NCI-H2081 (cell line): ENCODE measurements at places on chromosomes 1 and 21.

DNA sequence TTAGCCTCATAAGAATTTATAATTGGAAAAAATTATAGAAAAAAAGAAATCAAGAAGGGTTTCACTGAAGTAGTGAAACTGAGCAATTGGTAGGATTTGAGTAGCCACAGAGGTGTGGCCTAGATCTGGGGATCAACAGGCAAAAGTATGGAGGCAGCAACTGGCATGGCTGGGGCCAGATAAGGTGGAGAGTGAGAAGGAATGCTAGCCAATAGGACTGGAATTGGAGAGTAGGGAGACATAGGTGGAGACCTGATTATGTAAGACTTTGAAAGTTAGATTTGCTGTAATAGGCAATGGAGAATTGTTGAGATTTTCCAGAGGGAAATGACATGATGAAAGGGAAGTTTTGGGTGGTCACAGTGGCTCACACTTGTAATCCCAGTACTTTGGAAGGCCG is 24.6 kb upstream of the CGN start:
- DNase-seq = no peak

DNA sequence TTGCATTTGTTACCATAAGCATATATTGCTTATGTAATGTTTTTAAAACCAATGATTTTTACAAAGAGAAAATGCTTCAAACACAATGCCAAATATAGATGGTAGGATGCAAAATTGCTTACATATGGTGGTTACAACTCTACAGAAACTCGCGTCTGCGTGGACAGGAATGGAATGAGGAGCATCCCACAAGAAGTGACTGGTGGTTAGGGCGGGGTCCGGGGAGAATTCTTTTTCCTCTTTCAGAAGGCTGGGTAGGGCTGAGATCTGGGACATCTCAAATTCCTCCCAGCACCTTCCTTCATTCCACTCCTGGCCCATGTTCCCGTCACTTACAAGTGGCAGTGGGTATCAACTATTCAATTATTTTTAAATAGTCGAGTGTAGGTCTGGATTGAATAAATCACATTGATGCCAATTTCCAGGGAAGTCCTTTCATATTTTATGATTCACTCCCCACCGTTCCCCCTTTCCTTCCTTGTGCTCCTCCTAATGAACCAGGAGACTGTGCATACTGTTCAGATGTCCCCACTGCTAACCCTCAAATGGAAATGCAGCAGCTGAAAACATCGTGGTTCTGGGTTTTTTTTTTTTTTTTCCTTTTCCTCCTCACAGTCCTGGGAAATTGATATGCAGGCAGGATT is 174.5 kb upstream of the POU3F1 start:
- DNase-seq = no peak

GRCh38 chr1:12229835-12230548 is at the start of gene VPS13D:
TSS of gene VPS13D (plus strand) at chr1:12230030. CDS start at chr1:12234267, 4,237 bp downstream.
- peak; percentile 69 for DNase-seq

- no peak for DNase-seq
These were observed 157.6 kb upstream of the EDN2 start for GRCh38 chr1:41641941-41642527.

GRCh38 chr1:175154629-175155472 is 37.7 kb downstream of the KIAA0040 start:
- peak; percentile 62 for DNase-seq

DNA sequence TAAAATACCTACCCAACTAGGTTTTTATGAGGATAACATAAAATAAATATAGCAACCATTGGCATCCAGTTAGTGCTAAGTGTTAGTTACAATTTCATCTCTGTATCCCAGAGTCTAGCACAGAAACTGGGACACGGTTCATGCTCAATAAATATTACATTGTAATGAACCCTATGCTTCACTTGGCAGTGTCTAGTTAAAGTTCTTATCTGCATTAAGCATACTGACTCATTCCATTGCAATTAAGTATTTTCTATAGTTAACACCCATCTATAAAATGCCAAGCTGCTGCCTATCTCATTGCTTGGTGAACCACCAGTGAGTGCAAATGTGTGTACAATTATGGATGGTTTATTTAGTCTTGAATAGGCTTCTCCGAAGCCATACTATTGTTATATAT is 15.2 kb downstream of the CHML start:
- no peak for DNase-seq

DNA sequence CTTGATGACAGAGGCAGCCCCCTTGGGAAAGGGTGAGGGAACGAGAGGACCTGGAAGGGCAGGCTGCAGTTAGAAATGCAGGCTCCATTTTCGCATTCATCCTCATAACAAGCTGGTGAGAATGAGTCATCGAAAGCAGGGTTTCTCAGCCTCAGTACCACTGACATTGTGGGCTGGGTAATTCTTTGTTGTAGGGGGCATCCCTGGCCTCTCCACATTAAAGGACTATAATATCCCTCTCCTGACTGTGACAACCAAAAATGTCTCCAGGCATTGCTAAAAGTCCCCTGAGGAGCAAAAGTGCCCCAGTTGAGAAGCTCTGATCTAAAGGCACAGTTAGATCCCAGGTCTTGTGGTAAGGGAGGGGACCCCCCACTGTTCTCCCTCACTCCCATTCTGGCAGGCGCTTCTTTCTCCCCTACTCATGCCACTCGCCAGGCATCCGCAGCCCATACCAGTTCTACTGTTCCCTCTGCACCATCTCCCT is 20.4 kb downstream of the KCNN3 start:
- no peak for DNase-seq

GRCh38 chr1:53371851-53372250 is 44.0 kb upstream of the LRP8 start:
- DNase-seq = no peak

DNA sequence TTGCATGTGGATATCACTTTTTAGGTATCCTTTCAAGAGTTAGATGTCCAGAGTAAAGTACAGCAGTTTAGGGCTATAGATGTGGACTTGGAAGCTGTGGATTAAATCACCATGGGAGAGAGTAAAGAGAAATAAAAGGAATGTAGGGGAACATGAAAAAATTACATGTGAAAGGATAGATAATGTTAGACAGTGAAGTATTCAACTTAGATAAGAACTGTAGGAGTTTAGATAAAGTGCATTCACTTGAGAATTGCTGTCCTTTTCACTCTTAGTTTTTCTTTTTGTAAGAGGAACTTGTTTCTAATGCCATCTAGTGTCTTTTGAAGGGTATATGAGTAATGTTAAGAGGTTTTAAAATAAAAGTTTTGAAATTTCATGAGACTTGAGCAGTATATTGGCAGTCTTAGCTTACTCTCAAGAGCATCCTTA is 40.1 kb downstream of the MAST2 start:
- no peak for DNase-seq

DNA sequence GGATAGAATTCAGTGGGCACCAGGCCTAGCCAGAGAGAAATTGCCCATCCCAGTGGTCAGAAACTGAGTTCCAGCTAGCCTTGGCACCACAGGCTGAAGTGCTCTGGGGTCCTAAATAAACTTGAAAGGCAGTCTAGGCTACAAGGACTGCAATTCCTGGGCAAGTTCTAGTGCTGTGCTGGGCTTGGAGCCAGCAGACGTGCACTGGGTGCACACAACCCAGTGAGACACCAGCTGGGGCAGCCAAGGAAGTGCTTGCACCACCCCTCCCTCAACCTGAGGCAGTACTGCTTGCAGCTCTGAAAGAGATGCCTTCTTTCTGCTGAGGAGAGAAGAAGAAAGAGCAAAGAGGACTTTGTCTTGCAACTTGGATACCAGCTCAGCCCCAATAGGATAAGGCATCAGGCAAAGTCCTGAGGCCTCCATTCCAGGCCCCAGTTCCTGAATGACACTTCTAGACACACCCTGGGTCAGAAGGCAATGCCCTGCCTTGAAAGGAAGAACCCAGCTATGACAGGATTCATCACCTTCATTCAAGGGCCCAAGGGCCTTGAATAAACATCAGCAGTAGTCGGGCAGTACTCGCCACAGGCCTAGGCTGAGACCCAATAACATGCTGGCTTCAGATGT is 55.1 kb downstream of the OVGP1 start:
- no peak for DNase-seq

DNA sequence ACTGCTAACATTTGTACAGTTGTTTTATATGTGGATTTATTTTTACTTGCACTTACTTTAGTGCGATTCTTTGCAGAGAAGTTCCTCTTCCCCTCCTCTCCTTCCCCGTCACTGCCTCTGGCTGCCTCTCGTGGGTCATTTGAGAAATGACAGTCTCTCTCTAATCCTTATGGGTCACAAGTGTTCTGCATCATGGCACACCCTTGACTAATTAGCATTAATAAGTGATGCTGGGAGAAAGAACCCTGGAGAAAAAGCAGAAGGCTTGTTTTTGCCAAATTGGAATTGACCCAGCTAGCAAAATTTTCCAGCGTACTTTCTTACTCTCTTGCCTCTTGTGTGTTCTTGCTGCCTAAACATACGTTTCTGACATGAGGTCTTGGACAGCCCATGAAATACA is 301.2 kb downstream of the DUSP10 start:
- no peak for DNase-seq

GRCh38 chr1:101356604-101357443 is 120.0 kb downstream of the S1PR1 start:
- DNase-seq = no peak

- DNase-seq = no peak
These were observed 106.0 kb upstream of the IFFO2 start for GRCh38 chr1:19062258-19063029.

DNA sequence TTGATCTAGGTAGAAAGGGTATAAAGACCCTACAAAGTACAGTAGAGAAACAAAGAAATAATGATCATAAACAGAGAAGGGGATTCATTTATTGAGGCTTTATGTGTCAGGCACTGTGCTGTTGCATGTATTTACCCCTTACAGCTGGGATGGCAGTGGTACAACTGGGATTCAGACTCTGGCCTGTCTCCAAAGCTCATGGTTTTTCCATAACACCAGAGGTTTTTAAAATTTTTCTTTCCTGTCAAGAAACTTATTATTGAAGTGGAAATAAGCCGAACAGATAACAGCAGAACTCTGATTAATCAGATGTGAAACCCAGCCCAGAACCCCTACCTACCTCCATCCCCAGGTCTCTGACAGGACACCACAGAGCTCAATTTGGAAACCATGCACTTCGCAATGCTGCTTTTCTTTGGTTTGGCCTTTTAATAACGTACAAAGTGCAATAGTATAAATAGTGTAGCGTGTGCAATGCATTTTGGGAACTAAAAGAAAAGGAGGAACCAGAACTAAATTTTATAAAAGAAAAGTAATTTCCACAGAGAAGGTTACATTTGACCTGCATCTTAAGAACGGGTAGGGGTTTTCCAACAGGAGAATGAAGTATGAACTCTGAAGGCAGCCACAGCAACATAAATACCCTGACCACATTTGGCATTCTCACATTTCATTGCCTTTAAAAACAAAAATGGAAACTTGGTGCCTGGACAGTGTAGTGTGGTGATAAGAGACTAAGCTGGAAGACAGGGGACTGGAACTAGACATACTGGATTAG is 92.0 kb upstream of the S1PR1 start:
- no peak for DNase-seq

GRCh38 chr21:38959692-38960061 is 153.9 kb downstream of the ETS2 start:
- no peak for DNase-seq

GRCh38 chr1:217910203-217910602 is 279.1 kb downstream of the SPATA17 start:
- DNase-seq = no peak

DNA sequence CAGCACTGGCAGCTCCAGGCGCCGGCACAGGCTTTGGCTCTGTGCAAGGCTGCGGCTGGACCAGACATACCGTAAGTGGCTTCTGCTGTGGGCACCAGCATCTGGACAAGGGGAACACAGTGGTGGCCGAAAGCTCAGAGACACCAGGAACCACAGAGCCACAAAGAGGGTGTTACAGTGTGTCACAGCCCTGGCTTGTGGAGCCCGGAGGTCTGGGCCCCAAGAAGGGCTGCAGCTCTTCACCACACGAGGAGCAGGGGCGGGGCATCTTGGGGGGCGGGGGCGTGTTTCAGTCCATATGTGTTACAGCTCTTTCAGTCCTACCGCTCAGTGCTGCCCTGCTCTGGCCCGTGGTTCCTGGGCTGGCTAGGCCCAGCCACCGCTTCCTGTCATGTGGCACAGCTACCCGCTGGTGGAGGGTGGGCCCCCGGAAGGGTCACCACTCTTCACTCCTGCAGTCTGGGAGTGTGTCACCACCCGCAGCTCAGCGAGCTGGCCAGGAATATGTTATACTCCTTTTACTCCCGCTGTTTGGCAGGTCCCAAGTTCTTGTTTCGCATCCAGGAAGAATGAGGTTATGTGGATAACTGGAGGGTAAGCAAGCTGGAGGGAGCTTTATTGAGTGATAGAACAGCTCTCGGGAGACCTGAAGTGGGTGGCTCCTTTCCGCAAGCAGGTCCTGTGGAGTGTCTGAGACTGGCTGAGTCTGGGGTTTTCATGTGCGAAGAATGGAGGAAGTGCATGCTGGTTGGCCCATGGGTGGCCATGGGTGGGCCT is 3.3 kb upstream of the LSM10 start:
- no peak for DNase-seq

DNA sequence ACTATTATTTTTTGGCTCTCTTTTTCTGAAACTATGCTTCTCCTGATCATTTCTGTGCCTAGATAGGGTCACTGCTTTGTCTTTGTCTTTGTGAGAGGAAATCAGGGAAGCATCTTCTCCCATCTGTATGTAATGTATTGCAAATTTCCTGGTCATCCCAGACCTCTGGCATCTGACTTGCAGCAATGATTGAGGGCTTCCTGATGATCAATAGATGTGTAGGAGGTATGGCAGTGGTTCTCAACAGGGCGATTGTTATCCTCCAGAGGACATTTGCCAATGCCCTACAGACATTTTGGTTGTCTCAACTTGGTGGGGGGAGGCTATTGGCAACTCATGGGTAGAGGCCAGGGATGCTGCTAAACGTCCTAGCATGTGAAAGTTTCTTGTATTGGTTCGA is 64.7 kb downstream of the RGL1 start:
- DNase-seq = no peak

DNA sequence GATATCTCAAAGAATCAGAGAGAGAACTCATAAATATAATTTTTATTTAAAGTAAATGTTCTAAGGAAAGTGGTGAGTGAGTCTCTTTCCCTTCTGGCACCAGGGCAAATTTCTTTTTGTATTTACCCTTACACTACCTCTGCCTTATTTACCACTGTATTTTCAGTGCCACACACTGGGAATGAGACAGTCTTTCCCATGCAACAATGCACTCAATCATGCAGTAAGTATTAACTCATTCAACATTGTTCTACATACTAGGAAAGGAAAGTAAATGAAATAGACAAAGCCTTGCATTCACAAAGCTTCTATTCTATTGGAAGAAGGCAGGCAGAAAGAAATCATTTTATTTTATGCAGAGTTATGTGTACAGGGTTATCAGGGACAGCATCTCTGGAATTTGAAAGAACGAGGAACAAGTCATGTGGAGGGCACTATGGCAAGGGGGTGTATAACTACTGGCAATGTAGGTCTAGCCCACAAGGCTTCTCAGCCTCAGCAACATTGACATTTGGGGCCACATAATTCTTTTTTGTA is 129.8 kb upstream of the PRDX6 start:
- no peak for DNase-seq
